Naive thymus-derived CD8-positive, alpha-beta T cell (primary cell): ENCODE measurements at places on chromosomes 5 and 9. TPM values are rescaled to one million over a fixed set of nuclear protein-coding genes. Genes with fewer than 3 reads are reported as not detected.

- peak overlapping the region; percentile 97 for H3K4me3 ChIP-seq
- no peak overlapping the region for H3K27ac ChIP-seq
- no peaks in the 10 kb centered on the region for H3K27me3 ChIP-seq
Observed at GRCh38 chr9:91359734-91360470, 1.8 kb downstream of the AUH start.

GRCh38 chr5:68641211-68641610, 425.7 kb downstream of the PIK3R1 start:
- H3K4me3 ChIP-seq, result no peak overlapping the region
- no peaks in the 10 kb centered on the region for H3K36me3 ChIP-seq
- H3K27me3 ChIP-seq, result peaks cover 1% of the 10 kb centered on the region
- DNase-seq, result no peak

The ZDHHC11 gene
- 9.8 TPM for total RNA-seq

DNA sequence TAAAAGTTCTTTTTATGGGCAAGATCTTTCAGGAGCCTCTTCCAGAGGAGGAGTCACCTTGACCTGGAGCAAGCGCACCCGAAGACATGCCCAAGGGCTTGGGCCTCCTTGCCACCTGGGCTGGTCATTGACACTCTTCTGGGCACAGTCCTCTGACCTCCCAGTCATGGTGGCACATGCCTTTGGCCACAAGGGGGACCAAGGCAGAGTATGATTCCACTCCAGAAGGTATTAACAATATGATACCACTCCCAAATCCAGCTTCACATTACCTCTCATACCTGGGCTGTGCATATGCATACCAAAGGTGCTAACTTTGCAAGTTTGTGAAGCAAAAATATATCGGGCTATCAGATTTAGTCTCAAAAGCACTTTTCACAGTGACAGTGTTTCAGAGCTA, 84.6 kb downstream of the MAST4 start:
- no peak for DNase-seq
- H3K27ac ChIP-seq, result no peak overlapping the region
- H3K4me3 ChIP-seq, result no peak overlapping the region
- H3K27me3 ChIP-seq, result peaks cover 2% of the 10 kb centered on the region
- H3K4me1 ChIP-seq, result no peaks in the 10 kb centered on the region
- no peaks in the 10 kb centered on the region for H3K36me3 ChIP-seq

- H3K4me1 ChIP-seq, result no peaks in the 10 kb centered on the region
- no peak overlapping the region for H3K27ac ChIP-seq
- H3K4me3 ChIP-seq, result no peak overlapping the region
- peaks cover 4% of the 10 kb centered on the region for H3K27me3 ChIP-seq
- peaks cover 10% of the 10 kb centered on the region for H3K36me3 ChIP-seq
Observed at GRCh38 chr9:91378695-91379127, 17.0 kb upstream of the AUH start.

GRCh38 chr9:77833561-77834429, 185.7 kb upstream of the GNA14 start:
- peaks cover 3% of the 10 kb centered on the region for H3K36me3 ChIP-seq
- H3K27ac ChIP-seq, result no peak overlapping the region
- no peak overlapping the region for H3K4me3 ChIP-seq
- no peak for DNase-seq

- H3K27me3 ChIP-seq, result no peaks in the 10 kb centered on the region
- H3K36me3 ChIP-seq, result no peaks in the 10 kb centered on the region
- no peak overlapping the region for H3K4me3 ChIP-seq
- peaks cover 7% of the 10 kb centered on the region for H3K4me1 ChIP-seq
- H3K27ac ChIP-seq, result no peak overlapping the region
- no peak for DNase-seq
Observed at GRCh38 chr9:127059030-127059429, 63.4 kb downstream of the ANGPTL2 start.
